ENCODE measurements at places on chromosomes 16 and 17. TPM values are rescaled to one million over a fixed set of nuclear protein-coding genes. Genes with fewer than 3 reads are reported as not detected.

PRR15L gene
- 0.16 TPM for polyA plus RNA-seq

CSH1 gene
- polyA plus RNA-seq, result not detected

SSTR5 gene
- polyA plus RNA-seq, result not detected

ATP6V0A1 gene
- 26.0 TPM for polyA plus RNA-seq

STAC2 gene
- polyA plus RNA-seq, result not detected

CLEC3A gene
- not detected for polyA plus RNA-seq

MRPL45 gene
- polyA plus RNA-seq, result 29.5 TPM

- H3K36me3 ChIP-seq, result no peaks in the 10 kb centered on the region
- no peak overlapping the region for H3K4me3 ChIP-seq
- H3K4me1 ChIP-seq, result peaks cover 15% of the 10 kb centered on the region
- no peaks in the 10 kb centered on the region for H3K27me3 ChIP-seq
Observed at GRCh38 chr17:17022011-17022410, 20.2 kb upstream of the MPRIP start.

DNA sequence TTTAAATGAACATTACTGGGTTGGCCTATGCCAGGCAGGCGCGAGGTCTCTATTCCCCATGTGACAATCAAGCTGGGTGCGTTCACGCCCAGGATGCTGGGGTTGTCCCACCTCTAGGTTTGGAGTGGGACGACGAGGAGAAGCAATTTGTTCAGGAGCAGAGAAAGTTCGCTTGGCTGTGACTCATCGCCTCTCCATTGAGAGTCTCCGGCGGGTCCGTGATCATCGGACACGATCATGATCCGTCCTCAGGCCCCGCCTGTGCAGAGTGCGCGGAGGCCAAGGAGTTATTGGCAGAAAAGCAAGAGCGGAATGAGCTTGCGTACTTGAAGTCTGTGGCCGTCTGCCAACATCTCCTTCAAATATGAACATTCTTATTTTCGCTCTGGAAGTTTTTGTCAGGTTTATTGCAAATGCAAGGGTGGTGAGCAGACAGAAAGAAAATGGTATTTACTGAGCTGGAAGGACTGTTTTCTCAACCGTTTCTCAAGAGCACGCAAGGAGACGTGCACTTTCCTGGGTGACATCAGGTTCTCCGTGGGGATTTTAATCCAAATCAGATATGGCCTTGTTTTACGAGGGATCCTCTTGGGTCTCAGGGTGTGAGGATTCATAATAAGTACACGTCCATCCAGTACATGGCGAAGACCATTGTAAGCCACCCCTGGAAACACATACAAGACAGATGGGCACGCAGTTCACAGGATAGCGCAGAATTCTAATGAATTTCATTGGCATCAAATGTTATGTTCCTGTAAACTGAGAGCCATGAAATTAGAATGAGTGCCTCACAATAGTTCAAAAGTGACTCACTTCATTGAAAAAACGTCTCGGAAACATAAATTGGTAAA, 70.1 kb upstream of the CREBBP start:
- peaks cover 40% of the 10 kb centered on the region for H3K4me1 ChIP-seq
- peak; percentile 99 for DNase-seq
- no peaks in the 10 kb centered on the region for H3K36me3 ChIP-seq

GRCh38 chr17:70521821-70522256, 352.5 kb downstream of the KCNJ2 start:
- DNase-seq, result no peak
- H3K4me3 ChIP-seq, result no peak overlapping the region
- no peaks in the 10 kb centered on the region for H3K27me3 ChIP-seq
- H3K36me3 ChIP-seq, result no peaks in the 10 kb centered on the region
- no peak overlapping the region for H3K27ac ChIP-seq

GRCh38 chr17:48181653-48182052, 74.1 kb downstream of the SNX11 start:
- H3K4me1 ChIP-seq, result no peaks in the 10 kb centered on the region
- H3K27me3 ChIP-seq, result peaks cover 78% of the 10 kb centered on the region
- no peak overlapping the region for H3K27ac ChIP-seq
- H3K4me3 ChIP-seq, result no peak overlapping the region
- H3K36me3 ChIP-seq, result no peaks in the 10 kb centered on the region

GRCh38 chr17:37148156-37148555, 199.4 kb downstream of the AATF start:
- no peak overlapping the region for H3K4me3 ChIP-seq
- H3K36me3 ChIP-seq, result no peaks in the 10 kb centered on the region
- H3K27ac ChIP-seq, result no peak overlapping the region
- H3K27me3 ChIP-seq, result no peaks in the 10 kb centered on the region
- DNase-seq, result no peak

DNA sequence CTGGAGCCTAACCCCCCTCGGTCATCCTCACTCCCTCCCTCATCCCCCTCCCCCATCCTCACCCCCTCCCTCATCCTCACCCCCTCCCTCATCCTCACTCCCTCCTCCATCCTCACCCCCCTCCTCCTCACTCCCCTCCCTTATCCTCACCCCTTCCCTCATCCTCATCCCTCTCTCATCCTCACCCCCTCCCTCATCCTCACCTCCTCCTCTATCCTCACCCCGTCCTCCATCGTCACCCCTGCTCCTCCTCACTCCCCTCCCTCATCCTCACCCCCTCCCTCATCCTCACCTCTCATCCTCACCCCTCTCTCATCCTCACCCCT, 571 bp downstream of the PRSS33 start:
- no peak for DNase-seq
- peaks cover 61% of the 10 kb centered on the region for H3K27me3 ChIP-seq
- H3K36me3 ChIP-seq, result no peaks in the 10 kb centered on the region
- no peaks in the 10 kb centered on the region for H3K4me1 ChIP-seq
- no peak overlapping the region for H3K27ac ChIP-seq

GRCh38 chr16:11213373-11213772, 42.6 kb downstream of the SOCS1 start:
- H3K27ac ChIP-seq, result no peak overlapping the region
- peaks cover 5% of the 10 kb centered on the region for H3K27me3 ChIP-seq
- H3K4me1 ChIP-seq, result no peaks in the 10 kb centered on the region

GRCh38 chr17:4648741-4649140, 7.3 kb upstream of the ALOX15 start:
- H3K4me3 ChIP-seq, result no peak overlapping the region
- no peak for DNase-seq
- H3K36me3 ChIP-seq, result no peaks in the 10 kb centered on the region
- H3K27me3 ChIP-seq, result peaks cover 22% of the 10 kb centered on the region
- no peak overlapping the region for H3K27ac ChIP-seq
- no peaks in the 10 kb centered on the region for H3K4me1 ChIP-seq

DNA sequence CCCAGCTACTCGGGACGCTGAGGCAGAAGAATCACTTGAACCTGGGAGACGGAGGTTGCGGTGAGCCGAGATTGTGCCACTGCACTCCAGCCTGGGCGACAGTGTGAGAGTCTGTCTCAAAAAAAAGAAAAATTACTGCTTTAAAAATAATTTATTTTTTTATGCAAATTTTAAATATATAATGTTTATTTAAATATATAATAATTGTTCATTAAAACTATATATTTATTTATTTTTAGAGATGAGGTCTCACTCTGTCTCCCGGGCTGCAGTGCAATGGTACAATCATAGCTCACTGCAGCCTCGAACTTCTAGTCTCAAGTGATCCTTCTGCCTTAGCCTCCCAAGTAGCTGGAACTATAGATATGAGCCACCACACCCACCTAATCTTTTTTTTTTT, 15.2 kb upstream of the DBNDD1 start:
- no peak overlapping the region for H3K4me3 ChIP-seq
- no peak overlapping the region for H3K27ac ChIP-seq
- peaks cover 7% of the 10 kb centered on the region for H3K36me3 ChIP-seq
- DNase-seq, result no peak
- H3K27me3 ChIP-seq, result no peaks in the 10 kb centered on the region
- no peaks in the 10 kb centered on the region for H3K4me1 ChIP-seq

DNA sequence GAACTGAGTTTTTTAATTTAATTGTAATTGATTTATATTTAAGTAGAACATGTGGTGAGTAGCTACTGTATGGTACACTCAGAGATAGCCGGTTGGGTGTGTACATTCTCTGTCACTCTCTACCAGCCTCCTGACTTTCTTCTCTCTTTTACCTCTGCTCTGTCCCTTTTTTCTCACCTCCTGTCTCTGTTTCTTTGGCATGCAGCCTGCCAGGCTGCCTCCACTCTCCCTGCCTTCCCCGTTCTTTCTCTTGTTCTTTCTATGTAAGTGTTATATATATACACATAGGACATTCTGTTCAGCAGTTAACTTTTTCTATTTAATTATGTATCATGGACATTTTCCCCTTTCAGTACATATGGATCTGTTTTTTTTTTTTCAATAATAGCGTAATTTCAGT, 50.8 kb downstream of the MRTFB start:
- H3K36me3 ChIP-seq, result no peaks in the 10 kb centered on the region
- H3K4me3 ChIP-seq, result no peak overlapping the region
- H3K4me1 ChIP-seq, result no peaks in the 10 kb centered on the region
- no peak overlapping the region for H3K27ac ChIP-seq
- no peaks in the 10 kb centered on the region for H3K27me3 ChIP-seq

DNA sequence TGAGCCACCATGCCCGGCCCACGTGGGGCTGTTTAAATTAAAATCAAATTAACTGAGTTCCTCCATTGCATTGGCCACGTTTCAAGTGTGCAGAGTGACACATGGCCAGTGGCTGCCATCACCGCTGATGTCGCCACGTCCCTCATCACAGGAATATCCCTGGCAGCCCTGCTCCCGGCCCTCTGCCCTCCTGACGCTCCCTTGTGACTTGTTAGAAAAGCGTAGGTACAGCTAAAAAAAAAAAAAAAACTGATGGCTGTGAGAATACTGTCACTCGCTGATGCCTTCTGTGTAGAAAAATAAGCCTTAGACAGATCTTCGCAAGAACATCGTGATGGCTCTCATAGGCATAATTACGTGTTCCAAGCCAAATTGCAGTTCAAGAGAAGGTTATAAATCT, 21.7 kb downstream of the CARHSP1 start:
- DNase-seq, result no peak
- no peaks in the 10 kb centered on the region for H3K27me3 ChIP-seq
- no peak overlapping the region for H3K27ac ChIP-seq
- peaks cover 26% of the 10 kb centered on the region for H3K4me1 ChIP-seq
- no peak overlapping the region for H3K4me3 ChIP-seq
- H3K36me3 ChIP-seq, result peaks cover 6% of the 10 kb centered on the region

DNA sequence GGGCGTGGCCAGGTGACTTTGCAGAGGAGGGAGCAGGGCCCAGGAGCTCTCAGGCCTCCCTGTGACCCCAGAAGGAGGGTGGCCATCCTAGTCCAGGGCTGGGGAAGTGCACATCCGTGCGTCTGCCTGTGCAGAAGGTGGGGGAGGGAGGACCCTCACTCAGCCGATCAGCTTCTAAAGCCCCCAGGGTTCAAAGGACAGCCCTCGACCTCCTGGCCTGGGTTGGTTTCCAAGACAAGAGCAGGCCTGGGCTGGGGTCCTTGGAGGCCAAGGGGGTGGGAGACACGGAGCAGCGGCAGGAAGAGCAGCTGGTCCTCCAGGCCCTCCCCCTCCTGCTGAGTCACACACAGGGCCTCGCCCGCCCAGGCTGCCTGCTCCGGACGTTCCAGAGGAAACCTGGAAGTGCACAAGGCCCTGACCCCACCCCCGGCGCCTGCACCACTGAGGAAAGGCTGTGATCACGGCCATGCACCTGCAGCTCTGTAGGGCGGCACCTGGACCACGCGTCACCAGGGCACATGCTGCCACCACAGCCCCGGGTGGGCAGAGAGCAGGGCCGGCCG, 67.1 kb upstream of the ZNF469 start:
- H3K27me3 ChIP-seq, result no peaks in the 10 kb centered on the region
- no peak overlapping the region for H3K27ac ChIP-seq
- peak; percentile 68 for DNase-seq
- H3K36me3 ChIP-seq, result no peaks in the 10 kb centered on the region

DNA sequence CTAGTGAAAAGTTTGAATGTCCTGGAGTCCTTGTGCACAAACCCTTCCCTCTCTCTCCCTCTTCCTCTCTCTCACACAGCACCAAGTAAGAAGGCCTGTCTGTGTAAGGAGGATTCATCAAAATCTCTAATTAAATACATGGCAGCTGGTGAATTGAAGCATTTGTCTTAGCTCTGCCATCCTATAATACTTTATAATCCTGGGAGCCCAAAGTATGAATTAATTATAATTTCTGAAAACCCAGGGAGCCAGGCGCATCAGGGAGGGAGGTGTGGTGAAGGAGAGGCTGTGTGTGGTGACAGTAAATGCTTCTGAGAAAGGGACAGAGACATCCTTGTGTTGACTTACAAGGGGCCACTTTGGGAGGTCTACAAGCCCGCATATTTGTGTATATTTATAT, 691.4 kb upstream of the EEF2KMT start:
- no peaks in the 10 kb centered on the region for H3K4me1 ChIP-seq
- no peak overlapping the region for H3K27ac ChIP-seq
- no peaks in the 10 kb centered on the region for H3K27me3 ChIP-seq
- DNase-seq, result no peak

- no peak for DNase-seq
- no peak overlapping the region for H3K27ac ChIP-seq
- no peaks in the 10 kb centered on the region for H3K27me3 ChIP-seq
- H3K4me3 ChIP-seq, result no peak overlapping the region
- H3K36me3 ChIP-seq, result no peaks in the 10 kb centered on the region
Observed at GRCh38 chr16:84607694-84608093, 10.2 kb downstream of the COTL1 start.

DNA sequence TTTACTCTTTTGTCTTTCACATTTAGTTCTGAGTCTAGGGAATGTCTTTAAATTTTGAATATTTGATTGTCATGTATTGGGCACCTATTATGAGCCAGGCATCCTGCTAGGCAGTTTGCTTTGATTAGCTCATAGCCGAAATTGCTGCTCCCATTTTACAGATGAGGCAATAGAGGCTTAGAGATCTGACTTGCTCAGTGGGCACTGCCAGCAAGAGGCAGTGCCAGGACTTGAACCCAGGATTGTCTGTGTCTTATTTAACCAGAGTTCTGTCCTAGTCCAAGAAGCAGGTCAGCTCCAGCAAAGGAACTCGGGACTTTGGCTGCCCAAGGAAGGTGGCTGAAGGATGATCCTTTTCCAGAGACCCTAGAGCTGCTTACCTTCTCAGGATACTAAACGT, 24.5 kb downstream of the BEAN1 start:
- DNase-seq, result no peak
- no peaks in the 10 kb centered on the region for H3K36me3 ChIP-seq
- no peaks in the 10 kb centered on the region for H3K4me1 ChIP-seq
- H3K27me3 ChIP-seq, result no peaks in the 10 kb centered on the region

- no peaks in the 10 kb centered on the region for H3K4me1 ChIP-seq
- no peaks in the 10 kb centered on the region for H3K36me3 ChIP-seq
- no peak overlapping the region for H3K27ac ChIP-seq
- DNase-seq, result no peak
- peaks cover 43% of the 10 kb centered on the region for H3K27me3 ChIP-seq
Observed at GRCh38 chr16:58243528-58244004, 45.7 kb upstream of the CSNK2A2 start.

Data from GM23248 (cell line).